ENCODE measurements at places on chromosomes 5 and 9.

- peak; percentile 4 for DNase-seq
Observed at GRCh38 chr9:91954841-91955471, 4.9 kb upstream of the ROR2 start.

DNA sequence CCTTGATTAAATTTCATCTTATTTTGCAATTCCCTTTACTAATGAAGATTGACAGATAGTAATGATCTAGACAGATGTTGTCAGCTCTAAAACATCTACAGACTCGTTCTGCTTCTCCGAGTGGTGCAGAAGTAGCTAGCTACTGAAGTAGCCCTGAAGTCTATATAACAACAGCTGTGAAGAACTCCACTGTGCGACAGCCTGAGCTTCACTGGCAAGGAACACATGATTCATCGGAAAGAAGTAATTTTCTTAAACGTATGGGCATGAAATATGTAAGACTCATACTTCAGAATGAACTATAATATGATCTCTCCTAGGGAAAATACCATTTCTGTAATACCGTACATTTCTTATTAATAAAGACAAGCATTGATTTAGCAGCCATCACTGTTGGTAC is 96.2 kb downstream of the TRPM3 start:
- no peak for DNase-seq

DNA sequence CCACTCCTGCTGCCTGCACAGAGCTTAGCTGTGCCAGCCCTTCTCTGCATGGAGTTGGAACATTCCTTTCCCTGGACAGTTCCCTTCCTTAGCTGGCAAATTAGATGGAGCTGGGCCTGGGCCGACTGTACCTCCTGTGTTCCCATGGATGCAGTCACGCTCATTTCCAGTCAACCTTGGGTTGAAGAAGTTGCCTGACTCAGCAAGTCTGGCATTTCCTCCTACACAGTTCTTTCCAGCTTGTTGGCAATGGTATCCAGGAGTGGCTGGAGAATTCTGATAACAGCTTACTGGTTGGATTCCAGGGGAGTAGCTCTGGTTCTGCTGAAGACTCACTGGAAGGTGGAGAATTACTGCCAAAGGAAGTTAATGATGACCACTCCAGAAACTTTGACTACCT is 9.2 kb upstream of the TAF1L start:
- no peak for DNase-seq

GRCh38 chr5:169106911-169107706 is 193.8 kb downstream of the SLIT3 start:
- DNase-seq, result no peak

DNA sequence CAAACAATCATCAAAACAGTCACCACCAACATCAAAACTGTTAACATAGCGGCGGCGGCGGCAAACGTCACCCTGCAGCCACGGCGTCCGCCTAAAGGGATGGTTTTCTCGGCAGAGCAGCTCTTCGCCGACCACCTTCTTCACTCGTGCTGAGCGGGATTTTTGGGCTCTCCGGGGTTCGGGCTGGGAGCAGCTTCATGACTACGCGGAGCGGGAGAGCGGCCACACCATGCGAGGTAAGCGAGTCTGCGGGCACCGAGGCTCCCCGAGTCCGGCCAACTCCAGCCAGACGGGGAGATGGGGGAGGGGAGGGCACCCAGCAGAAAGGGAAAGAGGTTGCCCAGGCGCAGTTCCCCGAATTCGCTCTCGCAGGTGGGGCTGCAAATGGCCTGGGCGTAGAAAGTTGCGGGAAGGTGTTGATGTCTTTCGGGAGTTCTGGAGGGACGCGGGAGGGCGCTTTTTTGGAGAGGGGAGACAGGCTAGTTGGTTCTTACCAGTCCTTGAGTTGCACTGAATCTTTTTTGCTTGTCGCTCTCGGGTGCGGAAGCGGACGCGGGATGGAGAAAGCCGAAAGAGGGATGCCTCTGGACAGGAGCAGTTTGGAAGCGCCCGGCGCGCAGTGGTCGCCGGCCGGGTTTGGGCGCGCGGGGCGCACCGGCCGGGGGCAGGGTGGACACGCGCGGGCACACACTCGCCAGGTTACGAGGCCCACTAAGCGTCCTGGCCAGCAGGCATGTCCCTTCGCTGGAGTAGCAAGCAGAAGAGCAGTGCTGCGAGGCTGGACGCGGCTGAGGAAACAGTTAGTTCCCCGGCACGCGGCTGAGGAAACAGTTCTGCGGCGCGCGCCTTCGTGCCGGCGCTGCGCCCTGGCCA is 849 bp downstream of the RORB start:
- no peak for DNase-seq

DNA sequence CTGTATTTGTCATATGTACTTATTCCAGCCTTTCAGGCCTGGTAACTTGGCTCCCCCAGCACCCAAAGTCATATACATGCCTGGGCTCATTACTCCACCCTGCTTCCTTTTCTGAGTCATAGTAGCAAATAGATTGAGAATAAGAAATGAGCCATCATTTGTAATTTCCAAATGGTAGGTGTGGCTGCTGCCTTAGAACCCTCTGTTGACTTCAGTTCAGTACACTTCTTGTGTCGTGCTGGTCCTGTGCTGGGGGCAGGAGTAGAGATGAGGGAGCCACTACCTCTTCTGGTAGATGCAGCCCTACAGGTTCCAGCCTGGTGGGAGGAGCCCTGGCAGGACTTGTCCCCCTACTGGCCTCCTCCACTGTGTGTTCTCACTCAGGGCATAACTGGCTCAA is 11.1 kb downstream of the GM2A start:
- DNase-seq, result no peak

- peak; percentile 64 for DNase-seq
Observed at GRCh38 chr5:96344678-96345577, 88.1 kb downstream of the PCSK1 start.

DNA sequence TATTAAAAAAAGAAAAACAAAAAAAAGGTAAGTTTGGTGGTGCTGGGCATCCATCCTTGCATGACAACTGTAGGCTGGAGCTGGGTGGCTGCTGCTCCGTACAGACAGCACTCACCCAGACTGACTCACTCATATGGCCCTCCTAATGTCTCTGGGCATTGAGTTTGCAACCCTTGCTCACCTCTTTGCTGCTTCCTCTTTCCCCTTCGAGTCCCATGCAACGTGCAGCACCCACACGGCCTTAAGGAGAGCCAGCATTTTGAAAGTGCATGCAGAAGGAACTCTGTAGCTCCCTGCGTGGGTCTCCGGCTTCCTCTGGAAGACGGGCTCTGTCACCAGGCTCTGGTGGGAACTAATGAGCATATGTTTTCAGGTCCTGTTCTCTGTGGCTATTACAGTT is 60.5 kb upstream of the ENTREP1 start:
- no peak for DNase-seq

GRCh38 chr5:958701-959571 is 49.7 kb upstream of the NKD2 start:
- DNase-seq, result no peak

GRCh38 chr5:17196697-17197096 is 20.7 kb upstream of the BASP1 start:
- no peak for DNase-seq

- no peak for DNase-seq
Observed at GRCh38 chr5:137071526-137071925, 427.6 kb downstream of the SPOCK1 start.

DNA sequence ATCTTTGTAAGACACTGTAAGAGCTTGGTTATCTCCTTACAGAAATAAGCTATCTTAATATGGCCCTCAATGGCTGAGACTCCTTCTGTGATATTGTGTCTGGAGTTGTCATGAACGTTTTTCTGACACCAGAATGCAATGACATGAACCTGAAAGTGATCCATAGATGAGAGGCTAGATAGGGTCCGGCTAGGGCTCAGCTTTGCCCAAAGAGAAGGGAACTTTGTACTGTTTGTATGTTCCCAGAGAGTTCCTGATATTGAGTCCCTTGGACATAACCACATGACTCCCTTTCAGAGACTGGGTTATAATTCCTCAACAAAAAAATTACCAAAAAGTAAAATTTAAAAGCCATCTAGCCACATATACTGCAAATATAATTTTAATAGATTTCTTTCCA is 575.8 kb upstream of the CLINT1 start:
- DNase-seq, result no peak

- peak; percentile 90 for DNase-seq
Observed at GRCh38 chr5:140351609-140352334, 5.4 kb upstream of the HBEGF start.

- DNase-seq, result no peak
Observed at GRCh38 chr9:123127512-123128075, 94.1 kb downstream of the GPR21 start.

- peak; percentile 18 for DNase-seq
Observed at GRCh38 chr5:132751444-132751843, 4.2 kb downstream of the CCNI2 start.

GRCh38 chr9:72485821-72486593 is 35.4 kb upstream of the TMC1 start:
- DNase-seq, result no peak

- no peak for DNase-seq
Observed at GRCh38 chr5:1366514-1366913, 21.6 kb upstream of the CLPTM1L start.

GRCh38 chr5:89968958-89969381 is 440.6 kb downstream of the CETN3 start:
- DNase-seq, result no peak

DNA sequence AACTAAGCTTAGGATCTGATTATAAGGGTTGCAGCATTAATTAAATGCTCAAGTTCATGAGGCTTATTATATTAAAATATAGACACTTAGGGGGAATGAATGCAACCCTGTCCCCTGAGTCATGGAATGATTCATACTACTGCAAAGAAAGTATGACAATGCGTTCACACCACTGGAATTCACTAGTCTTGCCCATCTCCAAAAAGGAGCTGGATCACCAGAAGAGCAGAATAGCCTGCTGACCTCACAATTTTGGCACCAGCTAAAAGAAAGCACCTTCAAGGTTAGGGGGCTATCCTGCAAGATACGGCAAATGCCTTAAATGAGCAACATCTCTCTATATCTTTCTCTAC is 32.0 kb upstream of the TMED7 start:
- no peak for DNase-seq

DNA sequence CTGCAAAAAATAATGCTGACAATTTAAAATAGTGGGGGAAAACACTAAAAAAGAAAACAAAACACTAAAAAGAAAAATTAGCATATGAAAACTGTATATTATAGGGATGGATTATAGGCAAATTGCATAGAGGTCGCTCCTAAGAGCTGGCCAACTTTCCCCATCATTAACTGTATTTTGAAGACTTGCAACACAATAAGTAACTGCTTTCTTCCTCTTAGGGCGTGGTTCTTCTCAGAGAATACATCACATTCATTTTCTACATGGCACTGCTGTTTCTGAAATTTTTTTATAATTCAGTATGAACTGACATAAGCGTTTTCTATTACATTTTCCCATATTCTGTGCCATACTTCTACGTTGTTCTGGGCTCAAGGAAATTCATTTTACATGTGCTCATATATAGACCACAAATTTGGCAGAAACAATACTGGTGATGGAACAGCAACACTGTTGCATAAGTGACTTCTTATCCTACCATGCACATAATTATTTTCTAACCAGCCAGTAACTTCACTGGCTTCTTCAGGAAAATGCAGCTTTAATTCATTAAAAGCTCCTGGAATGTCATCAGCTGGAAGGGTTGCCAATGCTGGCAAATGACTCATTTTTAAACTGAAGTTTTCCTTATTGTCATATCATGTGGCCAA is 171.2 kb upstream of the DMAC1 start:
- no peak for DNase-seq

GRCh38 chr9:131017067-131017466 is 8.1 kb downstream of the LAMC3 start:
- no peak for DNase-seq

DNA sequence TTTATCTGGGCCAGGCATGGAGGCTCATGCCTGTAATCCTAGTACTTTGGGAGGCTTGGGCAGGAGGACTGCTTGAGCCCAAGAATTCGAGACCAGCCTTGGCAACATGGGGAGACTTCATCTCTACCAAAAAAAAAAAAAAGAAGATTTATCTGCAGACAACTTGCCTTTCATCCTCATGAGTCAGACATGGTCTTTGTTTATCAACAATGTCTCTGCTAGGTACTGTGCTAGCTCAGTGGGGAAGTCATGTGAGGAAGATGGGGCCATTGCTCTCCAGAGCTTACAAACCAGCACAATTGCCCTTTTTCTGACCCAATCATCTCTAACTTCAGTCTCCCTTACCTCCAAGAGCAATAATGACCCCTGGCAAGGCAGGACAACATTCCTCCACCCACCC is 1.6 kb downstream of the URM1 start:
- DNase-seq, result no peak

GRCh38 chr5:179264783-179265513 is 80.3 kb downstream of the ADAMTS2 start:
- no peak for DNase-seq

GRCh38 chr9:82552784-82553183 is 510.2 kb downstream of the RASEF start:
- DNase-seq, result no peak

DNA sequence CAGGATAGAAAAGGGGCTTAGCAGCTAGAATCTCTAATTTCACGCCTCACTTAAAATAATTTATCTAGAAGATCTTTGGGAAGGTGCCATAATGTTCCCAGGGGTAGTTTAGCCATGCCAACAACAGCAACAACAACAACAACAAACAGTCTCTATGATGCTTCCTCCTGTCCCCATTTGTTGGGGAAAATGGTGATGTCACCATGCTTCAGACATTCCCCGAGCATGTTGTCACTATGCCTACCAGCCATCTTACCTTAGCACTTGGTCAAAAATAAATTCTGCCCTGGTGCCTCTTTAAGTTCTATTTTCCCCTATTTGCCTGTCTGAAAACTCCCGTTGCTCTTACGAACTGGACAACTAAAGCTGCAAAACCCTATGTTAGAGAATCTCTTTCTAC is 76.6 kb downstream of the KCNN2 start:
- DNase-seq, result no peak

DNA sequence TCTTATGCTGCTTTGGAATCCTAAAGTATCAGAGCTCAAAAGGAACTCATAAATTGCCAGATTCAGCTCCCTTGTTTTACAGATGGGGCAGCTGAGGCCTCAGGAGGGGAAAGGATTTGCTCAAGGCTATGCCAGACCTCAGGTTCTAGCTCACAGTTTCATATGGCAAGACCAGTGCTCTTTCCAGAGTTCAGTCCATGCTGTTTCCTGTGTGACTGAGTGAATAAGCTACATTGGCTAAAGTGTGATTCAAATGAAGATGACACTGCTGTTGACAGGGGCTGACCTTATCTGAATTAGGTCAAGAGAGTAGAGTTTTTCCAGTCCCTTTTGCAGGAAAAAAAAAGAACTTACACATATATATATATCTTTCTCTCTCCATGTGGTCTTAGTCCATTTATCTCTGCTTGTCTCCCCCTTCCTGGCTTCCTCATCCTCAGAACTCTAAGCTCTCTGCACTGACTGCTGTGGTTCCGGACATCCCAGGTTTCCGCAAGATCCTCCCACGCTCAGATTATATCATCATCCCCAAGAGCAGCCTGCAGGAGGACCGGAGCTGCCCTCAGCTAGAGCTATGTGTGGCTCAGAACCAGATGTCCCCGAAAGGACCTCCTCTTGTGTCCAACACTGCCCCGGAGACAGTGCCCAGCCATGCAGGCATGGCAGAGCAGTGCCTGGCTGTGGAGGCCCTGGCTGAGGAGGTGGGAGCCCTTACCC is 9.3 kb downstream of the HMGXB3 start:
- DNase-seq, result no peak

- DNase-seq, result no peak
Observed at GRCh38 chr9:1129382-1129781, 79.2 kb downstream of the DMRT2 start.
